ENCODE measurements at places on chromosomes 4 and X.

GRCh38 chr4:32775049-32775448 is 2054.9 kb downstream of the PCDH7 start:
- DNase-seq: no peak

DNA sequence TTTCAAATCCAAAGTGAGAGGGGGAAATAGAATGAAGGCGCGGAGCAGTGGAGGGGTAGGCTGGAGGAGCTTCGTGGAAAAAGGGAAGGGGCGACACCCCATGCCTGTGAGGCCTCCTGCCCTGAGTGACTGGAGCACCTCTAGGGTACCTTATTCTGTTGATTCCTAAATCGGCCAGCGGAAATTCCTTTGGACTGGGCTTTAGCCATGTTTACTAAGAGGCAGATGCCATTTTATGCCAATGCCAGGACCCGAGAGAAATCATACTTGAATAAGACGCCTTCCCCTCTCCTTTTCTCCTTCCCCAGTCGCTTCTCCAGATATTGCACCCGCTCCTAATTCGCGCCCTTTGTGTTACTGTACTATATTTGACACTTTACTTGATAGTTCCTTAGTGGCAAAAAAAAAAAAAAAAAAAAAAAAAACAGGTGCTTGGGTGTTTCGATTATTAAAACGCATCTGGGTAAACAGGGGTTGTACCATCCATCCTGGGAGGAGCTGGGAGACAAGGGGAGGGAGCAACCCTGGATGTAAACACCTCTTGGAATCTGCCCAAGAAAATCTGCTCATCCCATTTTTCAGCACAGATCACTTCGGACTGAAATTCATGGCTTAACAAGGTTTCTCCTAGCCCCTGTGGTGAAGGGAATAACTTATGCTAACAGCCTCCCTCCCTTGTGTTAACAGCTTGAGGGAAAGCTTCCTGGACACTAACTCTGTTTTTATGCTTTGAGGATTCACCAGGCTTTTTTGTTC is 1.5 kb downstream of the BMP3 start:
- no peak for DNase-seq

GRCh38 chrX:110168585-110168984 is 149.3 kb downstream of the AMMECR1 start:
- DNase-seq: no peak

DNA sequence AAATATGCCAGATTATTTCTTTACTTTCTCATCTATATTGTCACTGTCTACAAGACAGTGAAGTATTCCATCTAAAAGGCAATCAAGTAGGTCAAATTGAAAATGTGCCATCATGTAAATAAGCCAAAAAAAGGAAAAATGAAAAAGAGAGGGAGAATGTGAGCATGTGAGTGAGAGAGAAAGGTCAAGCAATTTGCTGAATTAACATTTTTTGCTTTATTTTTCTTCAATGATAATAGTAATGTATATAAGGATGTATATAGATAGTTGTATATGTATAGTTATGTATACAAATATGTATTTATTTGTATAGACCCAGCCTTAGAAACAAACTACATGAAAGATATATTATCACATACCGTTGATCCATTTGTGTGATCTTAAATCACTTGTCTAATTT is 11.5 kb downstream of the CXCL8 start:
- DNase-seq: no peak

GRCh38 chr4:152009983-152010709 is 249.3 kb upstream of the GATB start:
- no peak for DNase-seq
